SK-N-SH treated with all-trans-retinoic acid at 6 μM for 48 hours (cell line): ENCODE measurements at places on chromosomes 1 and 21.
A peak's percentile ranks its signal among the peaks of the same experiment; 100 is the strongest.

DNA sequence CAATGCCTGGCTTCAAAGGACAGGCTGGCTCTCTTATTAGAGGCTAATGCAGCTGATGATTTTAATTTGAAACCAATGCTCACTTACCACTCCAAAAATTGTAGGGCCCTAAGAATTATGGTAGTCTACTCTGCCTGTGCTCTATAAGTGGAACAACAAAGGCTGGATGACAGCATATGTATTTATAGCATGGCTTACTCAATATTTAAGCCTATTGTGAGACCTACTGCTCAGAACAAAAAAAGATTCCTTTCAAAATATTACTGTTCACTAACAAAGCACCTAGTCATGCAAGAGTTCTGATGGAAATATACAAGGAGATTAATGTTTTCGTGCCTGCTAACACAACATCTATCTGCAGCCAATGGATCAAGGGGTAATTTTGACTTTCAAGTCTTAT is 73.8 kb upstream of the DUSP10 start:
- ATAC-seq: no peak

DNA sequence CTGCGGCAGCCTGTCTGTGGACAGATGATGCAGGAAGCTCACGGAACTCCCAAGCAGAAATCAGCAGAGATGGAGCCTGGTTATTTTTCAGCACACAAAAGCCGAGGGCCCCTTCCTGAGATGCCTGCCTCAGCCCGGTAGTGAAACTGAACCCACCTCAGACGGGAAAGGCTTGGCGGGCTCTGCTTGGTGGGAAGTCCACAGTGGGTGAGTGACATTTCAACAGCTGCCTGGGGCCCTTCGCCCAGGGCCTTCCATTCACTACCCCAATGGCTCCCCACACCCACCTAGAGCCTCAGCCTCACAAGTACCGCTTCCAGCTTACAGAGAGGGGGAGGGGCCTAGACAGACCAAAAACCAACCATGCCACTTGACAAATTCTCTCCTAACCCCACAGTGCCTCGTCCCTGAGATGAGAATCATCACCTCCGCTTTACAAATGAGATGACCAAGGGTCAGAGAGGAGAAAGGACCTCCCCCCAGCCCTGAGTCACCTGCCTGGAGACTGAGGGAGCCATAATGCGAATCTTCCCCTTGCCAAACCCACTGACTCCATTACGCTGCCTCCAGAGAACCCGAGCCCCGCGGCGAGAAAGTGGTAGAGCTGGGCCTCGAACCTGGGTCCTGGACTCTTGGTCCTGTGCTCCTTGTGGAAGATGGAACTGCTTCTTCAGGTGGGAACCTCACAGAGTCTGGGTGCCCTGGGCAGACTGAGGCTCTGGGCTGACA is 3.4 kb upstream of the ECE1 start:
- no peak for ATAC-seq

DNA sequence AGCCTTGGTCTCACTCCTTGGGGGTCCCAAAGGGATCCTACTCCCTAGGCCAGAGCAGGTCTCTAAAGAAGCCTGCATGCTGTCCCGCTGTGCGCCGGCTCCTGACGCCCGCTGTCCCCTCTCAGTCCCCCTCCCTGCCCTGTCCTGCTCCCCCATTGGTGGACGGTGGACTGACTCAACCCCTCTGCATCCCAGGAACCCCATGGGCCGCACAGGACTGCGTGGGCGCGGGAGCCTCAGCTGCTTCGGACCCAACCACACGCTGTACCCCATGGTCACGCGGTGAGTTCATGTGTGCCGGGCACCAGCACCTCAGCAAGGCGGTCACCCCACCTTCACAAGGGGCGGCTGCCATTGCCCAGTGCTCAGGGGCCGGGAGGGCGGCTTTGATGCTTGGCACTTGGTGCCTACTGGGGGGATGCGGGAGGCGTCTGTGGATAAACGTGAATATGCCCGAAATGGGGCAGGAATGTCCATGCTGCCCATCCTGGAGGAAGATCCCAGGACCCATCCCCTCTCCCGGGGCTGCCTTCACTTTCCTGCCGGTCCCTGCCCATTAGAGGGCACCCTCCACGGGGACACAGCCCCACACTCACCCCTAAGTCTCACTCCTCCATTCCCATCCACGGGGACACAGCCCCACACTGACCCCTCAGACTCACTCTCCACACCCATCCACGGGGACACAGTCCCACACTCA is 20.2 kb upstream of the LRRC3 start:
- no peak for ATAC-seq

GRCh38 chr1:9927259-9927658 is 15.9 kb downstream of the LZIC start:
- no peak for ATAC-seq

GRCh38 chr21:45536301-45537081 is 5.7 kb downstream of the SLC19A1 start:
- ATAC-seq: no peak

DNA sequence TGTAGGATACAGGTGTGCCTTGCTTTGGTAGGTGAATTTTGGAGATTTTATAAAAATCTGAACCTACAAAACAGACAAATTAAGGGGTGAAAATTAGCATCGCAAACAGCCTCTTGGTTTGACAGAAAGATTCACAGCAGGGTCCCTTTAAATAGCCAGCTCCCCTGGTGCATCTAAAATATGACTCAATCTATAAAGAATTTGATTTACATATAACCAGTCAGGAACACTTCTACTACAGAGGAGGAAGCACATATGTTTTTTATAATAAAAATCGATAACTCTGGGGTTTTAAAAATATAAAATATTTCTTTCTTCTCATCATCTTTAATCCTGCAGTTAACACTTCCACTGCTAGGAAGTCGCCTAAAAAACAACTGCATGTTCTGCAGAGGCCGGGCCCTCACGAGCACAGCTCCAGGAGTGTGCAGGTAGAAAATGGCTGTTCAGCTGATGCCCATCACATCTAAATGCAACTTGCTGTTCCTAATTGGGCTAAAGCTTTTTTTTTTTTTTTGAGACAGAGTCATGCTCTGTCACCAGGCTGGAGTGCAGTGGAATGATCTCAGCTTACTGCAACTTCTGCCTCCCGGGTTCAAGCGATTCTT is 203.4 kb downstream of the HS2ST1 start:
- peak; percentile 77 for ATAC-seq

GRCh38 chr1:157431751-157432150 is 120.6 kb downstream of the FCRL5 start:
- ATAC-seq: no peak

- ATAC-seq: peak; percentile 93
These were observed 92.1 kb upstream of the POU3F1 start for GRCh38 chr1:38138498-38139233.

DNA sequence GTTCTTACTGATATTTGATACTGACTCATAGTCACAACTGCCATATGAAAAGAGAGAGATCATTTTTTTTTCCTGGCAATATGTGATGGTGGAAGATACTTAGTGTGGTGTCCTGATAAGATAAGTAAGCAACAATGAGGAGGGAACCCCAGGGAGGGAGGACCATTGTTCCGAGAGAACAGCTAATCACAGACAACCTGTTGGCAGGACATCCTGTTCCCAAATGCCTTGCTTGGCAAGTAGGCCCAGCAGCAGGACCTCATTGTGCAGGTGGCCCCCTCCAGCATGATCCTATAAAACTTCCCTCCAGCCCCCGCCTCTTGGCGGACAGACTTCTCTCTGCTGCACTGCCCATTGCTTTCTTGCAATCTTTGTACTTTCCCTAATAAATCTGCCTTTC is 329.4 kb upstream of the CHRM3 start:
- ATAC-seq: no peak

GRCh38 chr1:6998267-6998666 is 213.0 kb downstream of the CAMTA1 start:
- ATAC-seq: no peak

DNA sequence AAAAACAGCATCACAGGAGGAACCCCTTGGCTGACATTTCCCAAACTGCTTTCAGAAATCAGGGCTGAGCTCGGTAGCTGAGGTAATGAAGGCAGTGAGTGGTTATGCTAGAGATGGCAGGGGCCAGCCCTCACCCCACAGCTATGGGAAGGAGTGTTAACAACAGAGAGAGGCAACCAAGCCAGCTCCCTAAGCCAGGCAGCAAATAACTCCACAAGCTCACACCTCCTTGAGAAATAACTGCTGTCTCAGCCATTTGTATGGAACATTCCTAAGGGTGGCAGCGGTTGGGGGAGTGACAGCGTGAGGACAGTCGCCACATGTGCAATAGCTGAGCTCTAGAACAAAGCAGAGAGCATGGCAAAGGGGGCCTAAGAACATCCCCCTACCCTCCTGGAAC is 42.6 kb downstream of the LMX1A start:
- no peak for ATAC-seq

GRCh38 chr1:58367217-58367616 is 179.3 kb downstream of the OMA1 start:
- no peak for ATAC-seq

DNA sequence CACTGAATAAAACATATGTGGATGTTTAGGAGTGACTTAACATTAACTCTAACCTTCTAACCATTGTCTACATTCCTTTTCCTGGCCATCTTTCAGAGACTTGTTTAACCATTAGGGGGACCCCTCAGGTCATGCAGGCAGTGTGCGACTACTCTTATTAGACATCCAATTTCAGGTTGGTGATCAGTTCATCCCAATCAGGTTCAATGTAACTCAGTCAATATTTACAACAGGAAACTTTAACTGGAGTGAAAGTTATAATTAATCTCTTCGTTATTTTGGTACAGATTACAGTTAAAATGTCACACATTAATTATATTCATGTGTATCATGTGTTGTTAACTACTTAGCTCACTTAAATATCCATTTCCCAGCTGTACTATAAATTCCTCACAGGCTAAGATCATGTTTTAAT is 68.8 kb upstream of the RGS1 start:
- ATAC-seq: peak; percentile 96

- ATAC-seq: no peak
These were observed 68.8 kb downstream of the DDAH1 start for GRCh38 chr1:85396194-85396593.

DNA sequence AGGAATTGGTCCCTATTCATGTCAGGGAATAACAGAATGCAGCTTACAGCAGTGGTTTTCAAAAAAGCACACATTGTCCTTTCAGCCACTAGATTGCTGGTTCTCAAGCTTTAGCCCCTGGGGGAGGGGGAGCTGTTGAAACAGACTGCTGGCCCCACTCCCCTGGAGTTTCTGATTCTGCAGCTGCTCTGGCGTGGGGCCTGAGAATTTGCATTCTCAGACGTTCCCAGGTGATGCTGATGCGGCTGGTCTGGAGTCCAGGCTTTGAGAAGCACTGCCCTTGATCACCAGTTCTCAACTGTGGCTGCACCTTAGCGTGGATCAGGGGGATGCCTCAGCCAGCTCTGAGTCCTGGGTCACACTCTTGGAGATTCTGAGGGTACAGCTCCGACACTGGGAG is 62.7 kb upstream of the LAPTM5 start:
- ATAC-seq: no peak

DNA sequence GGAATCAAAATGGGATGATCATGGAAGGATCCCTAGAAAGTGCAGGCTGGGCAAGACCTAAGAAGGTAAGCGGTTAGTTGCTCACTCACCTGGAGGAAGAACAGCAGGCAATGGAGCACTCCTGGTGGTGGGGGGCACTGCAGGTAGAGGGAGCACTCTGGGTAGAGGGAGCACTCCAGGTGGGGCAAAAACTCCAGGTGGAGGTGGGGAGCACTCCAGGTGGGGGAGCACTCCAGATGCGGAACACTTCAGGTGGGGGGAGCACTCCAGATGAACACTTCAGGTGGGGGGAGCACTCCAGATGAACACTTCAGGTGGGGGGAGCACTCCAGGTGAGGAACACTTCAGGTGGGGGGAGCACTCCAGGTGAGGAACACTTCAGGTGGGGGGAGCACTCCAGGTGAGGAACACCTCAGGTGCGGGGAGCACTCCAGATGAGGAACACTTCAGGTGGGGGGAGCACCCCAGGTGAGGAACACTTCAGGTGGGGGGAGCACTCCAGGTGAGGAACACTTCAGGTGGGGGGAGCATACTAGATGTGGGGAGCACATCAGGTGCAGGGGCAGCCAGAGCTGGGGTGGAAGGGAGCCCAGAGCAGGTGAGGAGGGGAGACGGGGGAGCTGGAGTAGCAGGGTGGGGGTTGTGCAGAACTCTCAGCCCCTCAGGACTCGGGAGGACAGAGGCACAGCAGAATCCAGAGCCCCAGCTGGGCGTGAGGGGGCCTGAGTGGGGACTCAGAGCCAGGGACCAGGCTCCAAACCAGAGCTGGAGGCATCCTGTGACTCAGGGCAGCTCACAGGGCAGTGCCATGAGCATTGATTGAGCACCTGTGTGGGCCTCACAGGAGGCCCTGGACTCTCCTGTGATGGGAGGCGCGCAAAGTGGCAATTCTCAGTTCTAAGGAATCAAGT is 37.7 kb upstream of the COL6A1 start:
- no peak for ATAC-seq

- peak; percentile 73 for ATAC-seq
These were observed at the start of gene S1PR1 for GRCh38 chr1:101236516-101237228. S1PR1 (plus strand) TSS chr1:101237019; CDS start chr1:101238985, 1,966 bp downstream.

DNA sequence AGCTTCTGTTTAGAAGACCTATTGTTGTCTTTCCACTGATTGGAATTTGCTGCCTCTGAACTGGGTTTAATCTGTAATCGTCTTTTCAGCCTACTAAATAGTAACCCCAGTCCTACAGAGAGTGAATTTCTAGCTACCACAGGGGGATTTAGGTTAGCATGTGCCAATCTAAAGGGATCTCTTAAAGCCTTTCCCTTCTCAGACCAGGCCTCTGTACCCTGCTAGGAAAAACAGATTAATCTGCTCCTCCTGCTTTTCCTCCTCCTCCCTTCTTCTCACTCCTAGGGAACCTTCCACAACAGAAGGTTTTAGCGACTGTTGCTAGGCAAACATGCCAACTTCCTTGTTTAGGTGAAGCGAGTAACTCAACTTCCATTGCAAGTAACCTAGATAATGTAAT is 1.3 kb upstream of the RC3H1 start:
- peak; percentile 38 for ATAC-seq

DNA sequence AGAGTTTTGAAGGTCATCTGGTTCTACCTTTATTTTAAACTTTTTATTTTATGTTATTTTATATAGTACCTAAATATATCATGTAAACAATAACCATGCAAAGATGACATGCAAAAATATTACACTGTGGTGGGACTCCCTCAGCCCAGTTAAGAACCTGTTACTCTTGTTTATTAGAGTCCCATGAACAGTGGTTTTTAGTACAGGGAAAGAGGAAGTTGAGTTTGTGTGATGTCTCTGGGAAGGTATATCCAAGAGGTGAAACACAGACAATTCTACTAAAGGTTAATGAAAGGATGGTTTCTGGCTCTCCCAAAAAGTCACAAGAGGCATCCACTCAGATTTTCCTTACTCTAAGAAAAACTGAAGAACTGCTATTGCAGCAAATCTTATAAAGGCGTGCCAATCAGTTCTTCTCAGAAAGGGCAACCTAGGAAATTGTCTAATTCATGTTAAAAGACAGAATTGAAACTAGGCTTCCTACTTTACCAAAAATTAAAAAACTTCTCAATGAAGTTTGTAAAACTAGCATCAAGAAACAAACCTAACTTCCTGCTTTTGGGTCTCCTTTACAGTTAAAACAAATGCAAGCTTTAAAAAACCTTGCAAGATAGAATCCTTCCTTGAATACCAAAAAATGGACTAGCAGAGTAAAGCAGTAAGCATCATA is 19.9 kb downstream of the GFI1 start:
- no peak for ATAC-seq
